ENCODE measurements at places on chromosomes 13 and 19.

GRCh38 chr19:45059258-45059965 lies 16.9 kb downstream of the ZNF296 start:
- peak; percentile 90 for DNase-seq

- no peak for DNase-seq
These were observed 99.0 kb downstream of the ERCC5 start for GRCh38 chr13:102944821-102945220.

- DNase-seq, result peak; percentile 9
These were observed 56.2 kb upstream of the AKAP11 start for GRCh38 chr13:42215578-42216421.

DNA sequence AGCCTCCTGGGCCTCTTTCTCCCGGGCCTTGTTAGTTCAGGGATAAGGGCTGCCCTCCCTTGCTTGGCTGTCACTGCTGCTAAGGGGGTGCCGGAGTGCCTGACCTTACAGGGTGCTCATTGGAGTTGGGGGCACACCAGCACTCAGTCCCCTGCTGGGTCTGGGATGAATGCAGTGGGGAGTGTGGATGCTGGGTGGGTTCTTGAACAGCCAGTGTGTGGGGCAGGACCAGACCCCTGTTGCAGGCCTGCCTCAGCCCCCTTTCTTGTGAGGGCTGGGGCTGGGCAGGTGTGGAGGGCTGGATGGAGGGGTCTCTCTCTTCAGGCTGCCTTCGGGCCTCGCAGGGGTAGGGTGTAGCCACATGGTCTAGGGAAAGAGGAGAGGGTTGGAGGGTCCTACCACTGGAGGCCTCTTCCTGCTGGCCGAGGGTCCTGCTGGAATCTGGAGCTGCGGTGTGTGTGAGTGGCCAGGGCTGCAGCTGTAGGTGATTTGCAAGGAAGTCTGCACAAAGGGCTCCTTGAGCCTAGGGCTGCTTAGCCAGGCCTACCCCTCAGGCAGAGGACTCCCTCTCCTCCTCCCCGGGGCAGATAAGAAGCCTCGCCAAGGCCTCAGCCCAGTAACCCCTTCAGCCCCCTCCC lies 3.2 kb downstream of the CEBPA start:
- DNase-seq, result no peak

DNA sequence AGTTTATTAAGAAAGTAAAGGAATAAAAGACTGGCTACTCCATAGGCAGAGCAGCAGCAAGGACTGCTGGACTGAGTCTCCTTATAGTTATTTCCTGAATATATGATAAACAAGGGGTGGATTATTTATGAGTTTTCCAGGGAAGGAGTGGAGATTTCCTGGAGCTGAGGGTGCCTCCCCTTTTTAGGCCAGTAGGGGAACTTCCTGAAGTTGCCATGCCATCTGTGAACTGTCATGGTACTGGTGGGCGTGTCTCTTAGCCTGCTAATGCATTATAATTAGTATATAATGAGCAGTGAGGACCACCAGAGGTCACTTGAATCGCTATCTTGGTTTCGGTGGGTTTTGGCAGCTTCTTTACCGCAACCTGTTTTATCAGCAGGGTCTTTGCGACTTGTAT lies 13.5 kb downstream of the ZSCAN5A start:
- DNase-seq, result no peak

GRCh38 chr19:18353378-18354005 lies 13.1 kb downstream of the PGPEP1 start:
- no peak for DNase-seq

- peak; percentile 69 for DNase-seq
These were observed 28.8 kb downstream of the EPN1 start for GRCh38 chr19:55703790-55704215.

- no peak for DNase-seq
These were observed 1.6 kb downstream of the MISP3 start for GRCh38 chr19:14073925-14074838.

GRCh38 chr19:5292822-5293611 lies 47.6 kb downstream of the PTPRS start:
- DNase-seq, result peak; percentile 97

GRCh38 chr13:48370815-48371214 lies 42.1 kb downstream of the LPAR6 start:
- no peak for DNase-seq

DNA sequence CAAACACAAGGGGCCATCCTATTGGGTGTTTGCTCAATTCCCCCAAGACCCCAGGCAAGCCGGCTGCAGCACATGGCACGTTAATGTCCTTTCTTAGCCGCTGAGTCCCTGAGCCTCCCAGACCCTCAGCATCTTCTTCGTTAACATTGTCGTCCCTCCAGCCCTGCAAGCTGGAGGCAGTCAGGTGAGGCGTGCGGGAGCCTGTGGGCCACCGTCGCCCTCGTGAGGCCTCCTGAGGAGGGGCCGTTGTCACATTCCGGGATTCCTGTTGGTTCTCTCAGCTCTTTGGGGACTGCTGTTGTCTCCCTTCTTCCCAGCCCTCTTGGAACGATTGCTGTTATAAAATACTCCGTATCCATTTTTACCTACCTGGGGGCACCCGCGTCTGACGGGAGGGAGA lies 140.6 kb downstream of the KDM4B start:
- no peak for DNase-seq

DNA sequence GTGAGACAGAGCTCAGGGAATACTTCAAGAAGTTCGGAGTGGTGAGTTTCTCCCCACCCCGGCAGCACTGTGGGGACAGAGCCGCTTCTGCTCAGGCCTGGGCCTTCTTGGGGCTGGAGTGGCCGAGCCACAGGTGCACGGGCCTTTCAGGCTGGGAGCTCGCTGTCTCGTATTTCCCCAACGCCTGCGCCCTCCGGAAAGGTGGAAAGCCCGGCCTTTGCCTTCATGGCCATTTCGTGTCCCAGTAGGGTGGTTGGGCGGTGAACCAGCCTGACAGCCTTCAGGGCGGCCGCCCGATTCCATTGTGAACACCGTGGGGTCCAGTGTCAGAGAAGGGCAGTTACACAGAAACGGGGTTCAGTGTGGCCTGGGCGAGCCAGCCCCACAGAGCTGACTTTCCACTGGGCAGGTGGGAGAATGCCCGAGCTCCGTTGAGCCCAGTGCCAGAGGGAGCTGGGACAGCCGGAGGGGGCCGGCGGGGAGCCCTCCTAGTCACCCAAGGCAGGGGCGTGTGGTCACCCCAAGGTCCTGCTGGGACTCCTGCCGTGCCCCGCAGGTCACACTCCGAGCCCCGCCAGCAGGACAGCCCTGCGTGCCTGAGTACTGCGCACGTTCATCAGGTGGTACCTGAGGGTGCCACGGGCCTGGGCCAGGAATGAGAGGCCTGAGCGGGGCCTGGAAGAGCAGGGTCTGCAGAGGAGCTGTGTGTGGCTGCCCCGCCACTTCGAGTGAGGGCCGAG lies 14.0 kb downstream of the DAZAP1 start:
- no peak for DNase-seq

DNA sequence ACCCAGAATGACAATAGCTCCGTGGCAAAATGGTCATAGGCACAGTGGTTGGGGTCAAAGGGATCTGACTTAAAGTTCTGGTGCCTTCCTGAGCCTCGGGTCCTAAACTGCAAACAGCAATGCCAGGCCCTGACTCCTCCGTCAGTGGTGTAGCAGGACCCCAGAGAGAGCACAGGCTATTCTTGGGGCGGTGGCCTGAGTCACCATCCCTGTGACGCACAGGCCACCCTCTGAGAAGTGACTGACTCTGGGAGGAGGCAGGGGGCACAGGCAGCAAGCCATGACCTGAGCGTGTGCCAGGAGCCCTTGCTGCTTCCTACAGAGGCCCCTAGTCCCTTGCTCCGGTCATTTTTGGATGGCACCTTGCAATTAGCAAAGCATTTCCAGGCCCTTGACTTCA lies 18.7 kb downstream of the PLVAP start:
- DNase-seq, result no peak

- no peak for DNase-seq
These were observed 138.9 kb downstream of the ATP11A start for GRCh38 chr13:112828756-112829155.

- DNase-seq, result no peak
These were observed 6.4 kb upstream of the ERCC5 start for GRCh38 chr13:102839462-102839861.

- DNase-seq, result peak; percentile 47
These were observed 591.9 kb downstream of the DACH1 start for GRCh38 chr13:71274923-71275608.

DNA sequence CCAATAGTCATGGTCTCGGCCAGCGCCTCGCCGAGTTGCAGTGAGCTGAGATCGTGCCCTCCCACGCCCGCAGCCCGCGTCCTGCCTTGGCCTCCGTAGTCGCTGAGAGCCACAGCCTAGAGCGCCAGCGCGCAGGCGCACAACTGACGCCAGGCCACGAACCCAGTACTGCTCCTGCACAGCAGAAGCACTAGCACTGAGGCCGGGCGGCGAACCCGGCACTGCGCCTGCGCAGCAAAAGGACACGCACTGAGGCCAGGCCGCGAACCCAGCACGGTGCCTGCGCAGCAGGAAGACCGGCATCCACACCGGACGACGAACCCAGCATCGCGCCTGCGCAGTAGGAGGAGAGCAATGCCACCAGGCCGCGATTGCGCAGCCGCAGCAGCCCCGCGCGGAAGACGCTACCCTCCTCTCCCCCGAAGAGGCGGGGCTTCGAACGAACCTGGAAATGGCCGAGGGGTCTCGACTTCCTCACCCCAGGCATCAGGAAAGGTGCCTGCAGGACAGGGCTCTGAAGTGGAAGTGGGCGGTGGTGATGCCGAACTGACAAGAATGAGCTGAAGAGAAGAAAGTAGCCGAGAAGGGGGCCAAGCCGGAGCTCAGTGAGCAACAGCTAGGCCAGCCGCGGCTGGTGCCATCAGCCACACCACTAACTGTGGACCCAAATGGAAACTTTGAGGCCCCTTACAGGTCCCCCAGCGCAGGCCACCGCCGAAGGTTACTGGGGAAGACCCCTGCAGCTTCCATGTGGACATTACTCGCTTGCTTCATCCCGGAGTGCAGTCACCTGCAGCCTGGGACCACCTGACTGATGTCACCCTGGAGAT lies 7.5 kb downstream of the F10 start:
- DNase-seq, result no peak

DNA sequence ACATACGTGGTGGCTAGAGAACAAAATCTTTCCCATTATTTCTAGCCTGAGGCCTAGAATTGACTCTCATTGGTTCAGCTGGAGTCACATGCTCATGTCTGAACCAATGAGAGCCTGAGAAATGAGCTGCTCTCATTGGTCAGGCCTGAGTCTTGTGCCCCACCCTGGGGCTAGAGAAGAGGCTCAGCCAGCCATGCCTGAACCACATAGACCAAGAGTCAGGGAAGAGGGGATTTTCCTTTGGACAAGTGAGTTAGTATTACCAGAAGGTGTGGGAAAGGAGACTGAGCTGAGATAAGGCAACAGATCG lies 6.9 kb downstream of the FXYD5 start:
- DNase-seq, result no peak

GRCh38 chr19:42295831-42296525 lies 6.0 kb upstream of the PRR19 start:
- peak; percentile 87 for DNase-seq

GRCh38 chr19:4970558-4971423 lies 1.9 kb downstream of the KDM4B start:
- DNase-seq, result peak; percentile 30

DNA sequence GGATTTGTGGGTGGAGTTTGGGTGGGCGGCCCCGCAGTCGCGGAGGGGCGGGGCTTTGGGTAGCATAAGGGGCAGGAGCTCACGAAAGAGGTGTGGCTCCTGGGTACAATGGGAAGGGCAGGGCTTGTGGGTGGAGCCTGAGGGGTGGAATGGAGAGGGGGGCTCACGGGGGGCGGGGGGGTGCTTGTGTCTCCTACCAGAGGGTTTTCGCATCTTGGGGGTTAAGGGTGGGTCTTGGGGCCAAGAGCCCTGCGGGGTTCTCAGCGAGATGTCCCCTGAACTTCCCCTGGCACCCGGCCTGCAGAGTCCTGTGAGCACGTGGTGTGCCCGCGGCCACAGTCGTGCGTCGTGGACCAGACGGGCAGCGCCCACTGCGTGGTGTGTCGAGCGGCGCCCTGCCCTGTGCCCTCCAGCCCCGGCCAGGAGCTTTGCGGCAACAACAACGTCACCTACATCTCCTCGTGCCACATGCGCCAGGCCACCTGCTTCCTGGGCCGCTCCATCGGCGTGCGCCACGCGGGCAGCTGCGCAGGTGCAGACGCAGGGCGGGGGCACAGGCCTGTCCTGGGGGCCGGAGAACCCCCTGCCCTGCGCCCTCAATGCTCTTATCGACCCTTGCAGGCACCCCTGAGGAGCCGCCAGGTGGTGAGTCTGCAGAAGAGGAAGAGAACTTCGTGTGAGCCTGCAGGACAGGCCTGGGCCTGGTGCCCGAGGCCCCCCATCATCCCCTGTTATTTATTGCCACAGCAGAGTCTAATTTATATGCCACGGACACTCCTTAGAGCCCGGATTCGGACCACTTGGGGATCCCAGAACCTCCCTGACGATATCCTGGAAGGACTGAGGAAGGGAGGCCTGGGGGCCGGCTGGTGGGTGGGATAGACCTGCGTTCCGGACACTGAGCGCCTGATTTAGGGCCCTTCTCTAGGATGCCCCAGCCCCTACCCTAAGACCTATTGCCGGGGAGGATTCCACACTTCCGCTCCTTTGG lies 5.1 kb downstream of the FSTL3 start:
- DNase-seq, result peak; percentile 97

DNA sequence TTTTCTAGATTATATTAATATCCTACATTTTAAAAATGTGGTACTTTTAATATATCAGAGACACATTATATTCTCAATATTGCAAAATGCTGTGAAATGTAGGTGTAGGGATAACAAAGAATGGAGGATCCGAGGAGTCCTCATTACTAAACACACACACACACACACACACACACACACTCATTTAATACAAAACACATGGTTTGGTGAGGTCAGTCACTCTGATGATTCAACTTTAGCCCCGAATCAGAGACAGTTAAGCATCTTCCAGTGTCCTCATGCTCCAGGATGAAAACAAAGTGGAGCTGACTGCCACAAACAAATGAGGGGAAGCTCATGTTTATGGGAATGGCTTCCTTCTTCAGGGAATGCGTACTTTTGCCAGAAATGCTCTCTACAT lies 147.5 kb downstream of the CYSLTR2 start:
- no peak for DNase-seq

DNA sequence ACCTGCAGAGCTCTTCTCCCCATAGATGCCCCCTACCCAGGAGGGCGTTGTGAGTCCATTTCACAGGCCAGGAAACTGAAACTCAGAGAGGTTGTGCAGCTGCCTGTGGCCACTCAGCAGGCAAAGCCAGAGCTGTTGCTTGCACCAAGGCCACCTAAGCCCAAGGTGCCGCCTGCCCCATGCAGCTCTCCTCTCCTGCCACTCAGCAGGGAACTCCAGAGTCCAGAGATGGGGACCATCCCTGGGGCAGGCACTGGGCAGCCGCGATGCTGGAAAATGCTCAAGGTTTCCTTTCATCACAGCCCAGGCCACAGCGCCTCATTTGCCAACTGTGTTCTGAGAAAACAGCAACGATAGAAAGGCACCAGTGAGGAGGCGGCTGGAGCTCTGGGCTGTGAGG lies 41.0 kb upstream of the PEPD start:
- no peak for DNase-seq
